Central memory CD4-positive, alpha-beta T cell (primary cell): ENCODE measurements at places on chromosomes 3 and 15.

- DNase-seq, result no peak
These were observed 74.9 kb downstream of the RAD18 start for GRCh38 chr3:8888301-8888915.

DNA sequence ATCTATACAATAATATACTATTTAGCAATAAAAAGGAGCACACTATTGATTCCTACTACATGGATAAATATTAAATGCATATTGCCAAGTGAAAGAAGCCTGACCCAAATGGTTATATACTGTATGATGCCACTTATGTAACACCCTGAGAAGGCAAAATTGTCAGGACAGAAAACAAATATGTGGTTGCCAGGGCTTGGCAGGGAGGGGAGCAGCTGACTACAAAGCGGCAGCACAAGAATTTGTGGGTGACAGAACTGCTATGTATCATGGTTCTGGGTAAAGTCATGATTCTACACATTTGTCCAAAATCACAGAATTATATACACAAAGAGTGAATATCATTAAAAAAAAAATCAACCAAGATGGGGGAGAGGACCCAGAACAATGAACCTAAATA is 22.5 kb downstream of the TBC1D2B start:
- peak; percentile 66 for DNase-seq

- no peak for DNase-seq
These were observed 24.6 kb upstream of the DMXL2 start for GRCh38 chr15:51647128-51647562.

GRCh38 chr15:43441316-43441715 is 51.6 kb downstream of the TP53BP1 start:
- DNase-seq, result no peak

DNA sequence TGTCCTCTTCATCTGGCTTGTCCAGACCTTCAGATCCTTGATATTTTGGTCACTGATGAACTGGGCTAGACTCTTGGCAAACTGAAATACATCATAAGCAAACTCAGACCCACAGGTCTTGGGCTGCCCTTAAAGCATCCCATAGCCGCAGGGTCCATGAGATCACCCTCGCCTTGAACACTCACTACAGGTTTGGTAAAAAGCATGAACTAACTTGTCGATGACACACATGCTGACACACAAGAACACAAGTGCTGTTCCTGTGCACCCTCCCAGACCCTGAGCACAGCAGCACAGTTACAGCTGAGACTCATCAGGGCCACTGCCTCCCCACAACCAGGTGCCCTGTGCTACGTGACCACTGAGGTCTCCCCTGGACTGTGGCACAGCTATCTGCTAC is 21.0 kb downstream of the PFKFB4 start:
- no peak for DNase-seq

GRCh38 chr3:71949442-71949841 is 164.5 kb upstream of the PROK2 start:
- DNase-seq, result no peak

- no peak for DNase-seq
These were observed 296.7 kb downstream of the PTPRG start for GRCh38 chr3:61858054-61858453.

DNA sequence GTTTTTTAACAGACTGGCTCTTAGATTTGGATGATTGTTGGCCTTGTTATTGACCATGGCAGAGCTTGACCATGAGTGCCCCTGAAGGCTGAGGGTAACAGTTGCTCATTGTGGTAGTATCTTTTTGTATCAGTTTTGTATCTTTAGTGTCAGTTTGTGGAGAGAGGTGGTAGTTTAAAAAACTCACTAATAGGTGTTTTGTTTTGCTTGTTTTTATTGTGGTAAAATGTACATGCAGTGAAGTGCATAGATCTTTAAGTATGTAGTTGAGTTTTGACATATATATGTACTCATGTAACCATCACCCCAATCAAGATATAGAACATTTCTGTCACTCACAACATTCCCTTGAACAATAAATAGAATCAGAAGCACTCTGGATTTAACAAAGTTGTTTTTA is 9.8 kb downstream of the GMPS start:
- no peak for DNase-seq

DNA sequence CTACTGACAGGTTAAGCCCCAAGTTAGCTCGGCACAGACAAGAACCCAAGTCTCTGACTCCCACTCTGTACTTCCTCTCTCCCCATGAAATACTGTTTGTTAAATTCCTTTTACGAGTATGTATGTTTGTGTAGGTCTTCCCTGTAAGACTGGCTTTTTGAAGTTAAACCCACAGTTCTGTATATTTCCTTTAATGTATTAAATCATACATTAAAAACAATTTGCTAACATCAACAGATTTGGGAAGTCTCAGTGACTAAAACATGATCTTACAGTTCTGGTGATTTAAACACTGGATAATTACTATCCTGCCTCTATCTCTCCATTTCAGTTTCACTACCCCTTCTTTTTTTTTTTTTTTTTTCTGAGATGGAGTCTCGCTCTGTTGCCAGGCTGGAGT is 4.4 kb downstream of the CMTM6 start:
- DNase-seq, result no peak

- DNase-seq, result no peak
These were observed 435.6 kb upstream of the RASGRP1 start for GRCh38 chr15:39000008-39000734.

DNA sequence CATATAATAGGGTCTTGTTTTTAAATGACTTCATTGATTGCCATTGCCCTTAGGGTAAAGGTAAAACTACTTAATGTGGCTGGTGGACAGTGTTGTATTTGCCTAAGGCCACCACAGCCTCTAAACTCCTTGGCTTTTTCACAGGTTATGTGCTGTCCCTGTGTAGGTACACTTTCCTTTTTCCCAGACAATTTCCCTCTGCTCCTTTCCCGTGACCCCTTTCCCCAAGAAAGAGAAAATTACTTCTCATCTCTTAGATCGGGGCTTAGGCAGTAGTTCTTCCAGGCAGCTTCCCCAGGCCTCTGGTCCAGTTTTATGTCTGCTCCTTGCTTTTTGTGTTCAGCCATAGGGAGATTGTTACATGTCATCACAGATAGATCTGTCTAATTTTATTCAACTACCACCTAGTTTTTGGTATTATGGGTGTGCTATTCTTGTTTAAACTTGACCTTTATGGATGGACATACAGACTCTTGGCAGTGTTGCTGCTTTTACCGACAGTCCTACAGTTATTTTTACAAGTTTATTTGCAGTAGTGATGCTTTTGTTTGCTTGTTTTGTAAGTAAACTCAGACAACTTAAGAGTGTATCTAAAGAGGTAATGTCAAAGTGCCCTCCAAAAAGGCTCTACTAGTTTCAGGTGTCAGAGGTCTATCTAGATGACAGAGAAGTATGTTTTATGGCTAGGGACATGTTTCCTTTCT is 20.5 kb upstream of the SCAANT1 start:
- no peak for DNase-seq

DNA sequence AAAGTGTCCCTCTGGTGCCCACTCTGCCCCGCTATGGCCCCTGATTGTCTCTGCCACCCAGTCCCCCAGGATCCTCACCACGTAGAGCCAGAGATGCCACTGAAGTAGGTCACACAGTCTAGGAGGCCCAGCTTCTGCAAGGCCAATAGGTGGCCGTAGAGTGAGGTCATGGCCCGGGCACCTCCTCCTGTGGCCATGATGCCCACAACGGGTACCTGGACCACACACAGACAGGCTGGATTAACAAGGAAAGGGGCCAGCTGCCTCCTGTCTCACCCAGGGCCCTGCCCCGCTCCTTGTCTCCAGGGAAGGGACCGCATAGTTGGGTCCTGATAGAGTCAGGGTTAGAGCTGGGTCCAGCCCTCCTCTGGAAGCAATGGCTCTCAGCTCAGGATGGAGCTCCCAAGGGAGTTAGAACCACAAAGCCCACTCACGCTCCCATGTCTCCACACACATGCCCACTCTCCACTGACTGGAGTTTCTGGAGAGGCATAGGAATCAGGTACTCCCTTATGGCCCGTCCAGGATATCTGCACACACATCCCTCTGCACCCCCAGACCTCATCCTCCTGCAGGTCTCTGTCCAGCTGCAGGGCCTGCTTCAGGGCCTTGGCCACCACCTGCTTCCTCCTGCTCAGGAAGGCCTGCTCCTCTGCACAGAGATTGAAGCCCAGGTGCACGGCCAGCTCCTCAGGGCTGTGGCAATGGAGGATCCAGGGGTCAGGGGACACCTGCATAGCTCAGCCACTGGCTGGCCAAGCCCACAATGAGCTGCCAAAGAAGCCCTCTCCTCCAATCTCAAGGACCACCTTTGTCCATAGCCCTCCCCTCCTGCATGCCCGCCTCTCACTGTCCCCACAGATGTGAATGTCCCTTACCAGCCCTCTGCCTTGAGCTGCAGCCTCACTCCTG is 13.2 kb downstream of the PLA2G4D start:
- no peak for DNase-seq

DNA sequence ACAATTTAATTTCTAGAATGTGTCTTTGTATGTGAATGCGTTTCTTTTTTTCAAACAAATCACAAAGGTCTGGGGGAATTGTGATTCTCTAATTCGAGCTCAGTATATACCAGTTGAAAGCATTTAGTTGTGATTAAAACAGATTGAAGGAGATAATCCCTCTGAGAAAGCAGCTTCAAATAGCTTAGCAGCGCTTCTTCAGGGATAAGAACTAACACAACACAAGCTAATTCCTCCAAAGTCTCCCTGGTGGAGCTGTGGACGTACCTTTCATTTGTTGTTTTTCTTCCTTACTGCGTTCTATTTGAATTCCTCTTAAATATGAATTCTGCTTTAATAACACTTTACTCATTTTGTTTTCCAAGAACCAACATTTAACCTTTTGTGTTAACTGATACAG is 286.7 kb downstream of the ROBO2 start:
- DNase-seq, result no peak

- DNase-seq, result no peak
These were observed 18.0 kb upstream of the CHMP2B start for GRCh38 chr3:87209111-87209510.

DNA sequence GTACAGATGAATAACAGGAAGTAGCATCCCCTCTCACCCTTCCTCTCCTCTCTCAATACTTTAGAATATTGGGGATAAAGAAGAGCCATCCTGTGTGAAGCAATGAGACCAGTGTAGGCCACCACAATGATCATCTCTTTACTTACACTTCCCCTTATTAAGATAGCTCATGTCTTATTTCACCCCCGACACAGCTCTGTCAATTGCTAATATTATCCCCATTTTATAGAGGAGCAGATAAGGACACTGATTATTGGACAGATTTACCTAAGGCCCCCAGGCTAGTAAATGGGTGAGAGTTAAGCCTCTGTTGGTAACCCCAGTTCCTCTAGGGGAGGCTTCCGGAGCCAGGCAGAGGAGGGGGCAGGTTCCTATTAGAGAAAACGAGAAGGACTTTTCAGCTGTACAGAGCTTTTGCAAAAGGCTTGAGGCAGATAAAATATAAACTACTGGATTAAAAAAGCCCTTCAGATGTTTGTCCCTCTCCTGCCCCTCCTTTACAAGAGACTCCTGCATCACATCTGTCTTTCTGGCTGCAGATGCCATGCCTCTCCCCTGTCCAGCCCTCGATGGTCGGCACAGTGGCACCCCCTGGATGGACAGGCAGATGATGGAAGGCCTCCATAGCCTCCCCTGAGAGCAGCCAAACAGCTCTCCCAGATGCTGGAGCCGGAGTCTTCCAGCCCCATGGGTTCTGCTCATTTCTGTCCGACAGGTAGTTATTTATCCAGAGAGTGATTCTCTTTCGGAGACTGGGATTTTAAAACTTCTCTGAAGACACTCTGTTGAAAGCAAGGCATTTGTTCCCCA is 49.4 kb upstream of the LCTL start:
- DNase-seq, result no peak

DNA sequence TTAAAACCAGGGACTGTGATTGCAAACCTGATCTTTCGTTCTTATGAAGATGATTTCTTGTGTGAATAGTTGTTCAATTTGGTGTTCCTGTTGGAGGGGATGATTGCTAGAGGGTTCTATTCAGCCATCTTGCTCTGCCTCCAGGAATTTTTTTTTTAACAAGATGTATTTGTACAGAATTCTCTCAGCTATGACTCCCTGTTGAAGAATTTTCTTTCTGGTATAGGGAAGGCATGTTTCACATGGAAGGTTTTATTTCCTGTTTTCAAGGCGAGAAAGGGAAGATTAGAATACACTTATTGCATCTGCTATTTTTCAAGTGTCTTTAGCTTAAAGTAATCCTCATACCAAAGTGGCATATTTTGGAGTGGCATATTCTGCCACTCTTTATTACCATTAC is 5.6 kb upstream of the LRRC34 start:
- DNase-seq, result no peak

GRCh38 chr3:27319847-27320526 is 49.2 kb downstream of the NEK10 start:
- no peak for DNase-seq

DNA sequence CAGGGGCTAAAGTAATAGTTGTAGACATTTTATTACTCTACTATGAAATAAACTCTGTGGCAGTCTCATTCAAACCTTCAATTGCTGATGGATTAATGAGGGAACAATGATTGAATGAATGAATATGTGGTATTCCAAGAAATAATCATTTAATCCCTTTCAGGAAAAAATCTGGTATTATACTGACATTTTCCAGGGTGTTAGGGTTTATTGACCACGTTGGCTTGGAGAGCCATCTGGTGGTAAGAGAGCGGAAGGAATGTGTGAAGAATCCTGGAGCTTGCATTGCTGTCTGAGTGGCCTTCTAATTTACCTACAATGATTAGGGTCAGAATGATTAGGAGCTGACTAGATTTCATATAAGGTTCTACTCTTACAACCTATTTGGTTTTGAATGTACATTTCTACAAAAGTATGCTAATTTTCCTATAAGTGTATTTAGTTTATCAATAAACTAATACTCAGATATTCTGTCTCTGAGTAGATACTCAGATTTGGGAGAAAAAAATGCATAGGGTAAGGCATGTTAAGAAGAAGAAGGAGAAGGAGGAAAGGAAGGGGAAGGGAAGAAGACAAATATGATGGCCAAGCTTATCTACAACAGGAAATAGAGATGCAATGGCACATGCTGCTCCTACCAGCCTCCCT is 249.9 kb downstream of the ROBO1 start:
- DNase-seq, result no peak

GRCh38 chr3:172562871-172563865 is 39.9 kb upstream of the TNFSF10 start:
- DNase-seq, result peak; percentile 14

- DNase-seq, result no peak
These were observed at the start of gene GCNT3 for GRCh38 chr15:59611276-59612260. TSS of gene GCNT3 (plus strand) at chr15:59611783. CDS start at chr15:59618239, 6,456 bp downstream.

DNA sequence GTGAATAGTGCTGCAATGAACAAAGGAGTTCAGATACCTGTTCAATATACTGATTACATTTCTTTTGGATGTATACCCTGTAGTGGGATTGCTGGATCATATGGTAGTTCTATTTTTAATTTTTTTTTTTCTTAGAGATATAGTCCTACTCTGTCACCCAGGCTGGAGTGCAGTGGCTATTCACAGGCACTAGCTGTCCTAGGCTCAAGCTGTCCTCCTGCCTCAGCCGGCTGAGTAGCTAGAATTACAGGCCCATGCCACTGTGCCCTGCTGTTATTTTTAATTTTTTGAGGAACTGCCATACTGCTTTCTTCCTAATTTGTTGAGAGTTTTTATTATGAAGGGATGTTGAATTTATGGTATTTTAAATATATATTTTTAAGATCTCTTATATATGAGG is 23.0 kb upstream of the CACNA2D3 start:
- no peak for DNase-seq
